ENCODE measurements at places on chromosomes 7 and 10. TPM values are rescaled to one million over a fixed set of nuclear protein-coding genes. Genes with fewer than 3 reads are reported as not detected.

Gene CDK5
- total RNA-seq, result 56.6 TPM

Gene CTNNA3
- total RNA-seq, result not detected

Gene KLF14
- total RNA-seq, result 0.86 TPM

Gene C7orf57
- total RNA-seq, result 0.91 TPM

Gene SLC12A9
- 14.1 TPM for total RNA-seq

Gene ACSM6
- total RNA-seq, result not detected

Gene OR2A25
- not detected for total RNA-seq

Gene CAV1
- 514 TPM for total RNA-seq
